ENCODE measurements at places on chromosomes 3 and 15.

- DNase-seq, result peak; percentile 41
Measured at GRCh38 chr15:48393645-48394506, 62.6 kb downstream of the DUT start.

DNA sequence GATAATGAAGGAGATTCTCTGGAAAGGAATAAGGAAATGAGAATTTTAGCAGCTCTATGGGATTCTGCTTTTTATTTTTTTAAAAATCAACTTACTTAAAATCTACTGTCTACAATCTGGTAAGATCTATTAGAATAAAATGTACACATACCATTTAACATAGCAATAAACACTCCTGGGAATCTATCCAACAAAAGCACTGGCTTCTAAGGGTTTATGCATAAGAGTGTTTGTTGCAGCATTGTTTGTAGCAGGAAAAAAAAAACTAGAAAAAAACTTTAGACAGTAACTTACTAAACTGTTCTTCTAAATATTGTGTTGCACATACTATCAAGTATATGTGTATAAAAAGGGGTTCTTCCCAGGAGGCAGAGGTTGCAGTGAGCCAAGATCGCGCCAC, 15.7 kb upstream of the RBP1 start:
- DNase-seq, result no peak

DNA sequence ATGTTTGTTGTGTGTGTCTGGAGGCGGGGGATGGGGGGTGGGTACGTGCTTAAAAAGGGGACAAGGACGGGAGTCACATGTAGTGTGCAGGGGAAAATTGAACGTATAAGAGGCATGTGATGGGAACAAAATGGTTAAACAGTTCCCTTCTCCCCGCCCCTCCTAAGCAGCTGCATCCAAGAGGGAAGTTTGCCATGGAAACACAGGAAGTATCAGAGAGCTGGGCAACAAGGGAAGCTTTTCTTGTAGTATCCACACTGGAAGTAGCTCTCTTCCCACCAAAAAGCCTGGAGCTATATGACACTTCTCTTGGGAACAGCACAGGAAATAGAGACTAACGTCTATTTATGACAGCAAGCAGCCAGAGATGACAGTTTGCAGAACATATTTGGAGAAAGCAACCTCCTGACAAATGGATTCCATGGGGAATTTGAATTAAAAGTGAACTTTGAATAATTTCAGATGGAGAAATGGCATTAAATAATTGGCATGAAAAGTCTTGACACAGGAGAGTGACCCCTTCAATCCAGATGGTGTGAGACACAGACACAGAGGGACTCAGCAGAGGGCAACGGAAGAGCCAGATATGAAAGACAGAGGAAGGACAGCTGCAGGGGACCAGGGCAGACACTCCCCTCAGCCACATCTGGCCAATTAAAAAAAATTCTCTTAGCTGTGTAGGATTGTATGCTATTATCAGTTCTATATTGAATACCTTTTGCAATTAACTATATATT, 294.2 kb upstream of the TBL1XR1 start:
- DNase-seq, result peak; percentile 41

GRCh38 chr3:52281981-52282801, 3.7 kb upstream of the WDR82 start:
- DNase-seq, result no peak

GRCh38 chr15:78767331-78767951, 43.8 kb downstream of the ADAMTS7 start:
- DNase-seq, result no peak
